ENCODE measurements at places on chromosomes 13 and 19.

DNA sequence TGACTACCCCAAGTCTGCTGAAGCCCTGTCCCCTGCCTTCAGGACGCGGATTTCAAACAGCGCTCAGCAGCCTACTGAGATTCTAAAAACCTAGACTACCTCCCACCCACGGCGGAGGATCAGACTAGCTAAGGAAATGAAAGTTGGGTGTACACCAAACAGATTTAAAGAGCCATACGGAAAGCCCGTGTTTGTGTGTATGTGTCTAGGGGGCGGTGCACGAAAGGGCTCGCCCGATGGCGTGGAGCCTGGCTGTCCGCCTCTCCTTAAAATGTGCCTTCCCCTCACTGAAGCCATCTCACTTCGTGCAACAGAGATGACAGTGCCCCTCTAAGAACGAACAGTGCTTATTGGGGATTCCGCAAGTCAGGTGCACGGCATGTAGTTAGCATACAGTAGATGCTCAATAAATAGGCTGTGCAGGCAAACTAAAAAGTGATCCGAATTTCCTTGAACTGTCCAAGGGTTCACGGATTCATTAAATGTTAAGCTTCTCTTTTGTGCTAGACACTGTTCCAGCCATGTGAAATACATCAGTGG lies 639 bp downstream of the LENG1 start:
- DNase-seq, result no peak

DNA sequence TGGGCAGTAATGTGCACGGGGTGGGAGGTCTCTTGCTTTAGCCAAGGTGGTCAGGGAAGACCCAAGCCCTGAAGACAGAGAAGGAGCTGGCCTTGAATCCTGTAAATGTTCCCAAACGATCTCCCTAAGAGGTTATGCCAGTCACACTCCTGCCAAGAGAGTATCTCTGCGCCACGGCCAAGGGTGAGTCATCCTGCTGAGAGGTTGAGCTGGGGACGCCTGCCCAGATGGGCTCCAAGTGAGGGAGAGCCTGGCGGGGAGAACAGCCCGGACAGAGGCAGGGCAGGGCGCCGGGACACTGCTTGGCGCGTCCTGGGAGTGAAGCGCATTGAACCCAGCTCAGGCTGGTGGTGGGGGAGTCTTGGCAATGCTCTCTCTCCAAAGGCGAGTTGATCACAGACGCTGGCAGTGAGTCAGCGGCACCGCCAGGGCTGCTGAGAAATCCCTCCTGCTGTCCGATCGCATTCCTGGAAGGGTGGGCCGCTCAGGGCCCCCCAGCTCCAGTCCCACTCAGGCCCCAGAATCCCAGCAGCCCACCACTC lies 16.4 kb downstream of the SULT2B1 start:
- DNase-seq, result no peak

GRCh38 chr13:23579896-23580683 lies 9.9 kb downstream of the TNFRSF19 start:
- no peak for DNase-seq

- no peak for DNase-seq
Observed at GRCh38 chr19:14081797-14082674, 3.5 kb downstream of the C19orf67 start.

GRCh38 chr13:33174931-33175330 lies 110.6 kb downstream of the STARD13 start:
- DNase-seq, result no peak

DNA sequence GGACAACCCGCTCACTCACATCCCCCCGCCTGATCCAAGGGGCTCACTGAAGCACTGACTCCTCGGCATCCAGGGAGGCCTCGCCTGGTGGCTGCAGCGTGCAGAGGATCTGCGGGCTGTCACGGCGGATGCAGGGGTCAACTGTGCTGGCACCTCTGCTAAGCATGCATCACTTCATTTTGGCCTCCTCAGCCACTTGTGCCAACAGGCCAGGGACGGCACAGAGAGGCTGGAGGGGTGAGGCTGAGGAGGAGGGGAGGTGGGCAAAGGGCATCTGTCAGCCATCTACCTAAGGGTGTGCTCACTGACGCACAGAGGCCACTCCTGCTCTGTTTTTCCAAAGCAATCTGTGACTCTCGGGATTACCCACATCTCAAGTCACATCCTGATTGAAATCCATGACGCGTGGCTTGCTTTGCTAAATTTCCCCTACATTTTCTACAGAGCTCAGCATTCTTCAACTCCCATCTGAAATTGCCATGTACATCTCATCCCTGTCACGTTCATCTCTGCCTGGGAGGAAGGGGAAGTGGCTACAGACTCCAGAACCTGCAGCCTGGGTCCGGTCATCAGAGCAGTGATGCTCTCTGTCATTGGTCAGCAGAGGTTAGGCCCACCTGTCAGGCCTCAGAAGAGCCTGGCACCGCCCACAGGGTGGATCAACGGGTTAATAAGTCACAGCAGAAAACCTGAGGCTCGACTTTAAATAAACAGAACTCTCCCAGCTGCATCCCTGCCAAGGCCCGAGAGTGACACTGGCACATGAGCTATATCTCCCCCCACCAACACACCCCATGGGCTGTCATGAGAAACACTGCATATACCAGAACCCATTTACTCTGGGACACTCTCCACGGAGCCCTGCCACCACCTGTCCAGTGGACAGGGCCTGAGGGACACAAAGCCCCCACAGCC lies 17.6 kb downstream of the ELL start:
- DNase-seq, result no peak

- DNase-seq, result no peak
Observed at GRCh38 chr13:36553491-36553890, 120.3 kb upstream of the SERTM1 start.

DNA sequence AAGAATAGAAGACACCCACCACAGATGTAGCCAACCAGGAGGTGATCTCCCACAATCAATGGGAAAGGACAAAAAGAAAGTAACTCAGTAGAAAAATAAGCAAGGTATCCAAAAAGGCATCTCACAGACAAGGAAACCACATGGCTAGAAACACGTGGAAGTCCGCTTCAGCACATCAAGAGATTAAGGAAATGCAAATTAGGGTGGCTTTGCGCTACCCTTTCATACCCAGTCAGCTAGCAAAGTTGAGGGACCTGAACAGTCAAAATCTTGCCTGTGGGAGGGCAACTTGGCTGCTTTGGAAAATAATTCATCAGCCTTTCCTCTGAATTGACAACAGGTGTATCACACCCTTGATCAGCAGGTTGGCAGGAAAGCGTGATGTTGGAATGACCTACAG lies 11.6 kb upstream of the UQCR11 start:
- no peak for DNase-seq

GRCh38 chr13:42883771-42884467 lies 102.5 kb downstream of the FAM216B start:
- no peak for DNase-seq

GRCh38 chr13:114097212-114097892 lies 35.1 kb downstream of the RASA3 start:
- DNase-seq, result no peak

GRCh38 chr19:8209462-8210378 lies 550 bp downstream of the CERS4 start:
- DNase-seq, result no peak

GRCh38 chr13:69947582-69947981 lies 160.0 kb upstream of the ATXN8OS start:
- DNase-seq, result no peak

DNA sequence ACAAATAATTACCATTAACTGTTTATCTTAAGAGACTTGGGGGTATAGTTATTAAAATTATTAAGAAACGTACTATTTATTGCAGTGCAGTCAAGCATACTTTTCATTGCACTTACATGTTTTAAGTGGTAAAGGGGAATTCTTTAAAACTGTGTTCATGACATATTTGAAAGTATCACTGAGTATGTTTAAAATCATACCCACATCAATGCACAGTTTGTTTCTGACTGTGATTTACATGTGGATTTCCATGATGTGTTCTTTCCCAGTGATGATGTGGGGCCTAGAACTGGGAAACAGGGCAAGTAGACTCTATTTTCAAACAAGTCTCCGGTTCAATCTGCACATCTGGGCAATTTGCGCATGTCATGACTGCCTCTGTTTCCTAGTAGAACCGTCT lies 340.5 kb upstream of the OBI1 start:
- DNase-seq, result no peak

DNA sequence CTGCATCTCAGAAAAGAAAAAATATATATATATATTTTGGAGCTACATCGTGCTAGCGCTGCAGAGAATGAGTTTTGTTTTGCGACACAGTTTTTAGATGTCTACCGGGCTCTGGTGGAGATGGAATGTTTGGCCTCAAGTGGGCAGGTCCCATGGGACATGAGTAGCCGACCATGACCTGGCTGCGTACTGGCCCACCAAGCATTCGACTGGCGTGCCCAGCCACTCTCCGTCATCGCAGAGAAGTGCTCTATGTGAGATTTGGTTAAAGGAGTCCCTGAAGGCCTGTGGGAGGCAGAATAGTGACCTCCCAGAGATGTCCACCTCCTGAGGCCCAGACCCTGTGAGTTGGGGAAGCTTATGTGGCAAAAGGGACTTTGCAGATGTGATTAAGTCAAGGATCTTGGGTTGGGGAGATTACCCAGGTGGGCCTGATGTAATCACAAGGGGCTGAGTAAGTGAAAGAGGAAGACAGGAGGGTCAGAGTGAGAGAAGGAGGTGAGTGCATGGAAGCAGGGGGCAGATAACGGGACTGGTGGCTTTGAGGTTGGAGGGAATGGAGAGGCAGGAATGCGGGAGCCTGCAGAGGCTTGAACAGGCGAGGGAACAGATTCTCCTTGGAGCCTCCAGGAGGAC lies 821 bp upstream of the LILRB4 start:
- no peak for DNase-seq

GRCh38 chr13:27928353-27928804 lies 8.6 kb downstream of the PDX1 start:
- DNase-seq, result no peak

- no peak for DNase-seq
Observed at GRCh38 chr19:19049406-19049805, 14.4 kb upstream of the SLC25A42 start.

- no peak for DNase-seq
Observed at GRCh38 chr19:18225702-18226468, at the start of gene PDE4C. TSS of gene PDE4C (minus strand) at chr19:18226438. CDS start at chr19:18226415, 23 bp downstream.

GRCh38 chr13:76350399-76350798 lies 535.8 kb downstream of the KCTD12 start:
- no peak for DNase-seq

- no peak for DNase-seq
Observed at GRCh38 chr19:1312767-1313694, 27.4 kb downstream of the EFNA2 start.

GRCh38 chr13:73324842-73325722 lies 266.3 kb downstream of the KLF5 start:
- DNase-seq, result no peak

- DNase-seq, result no peak
Observed at GRCh38 chr19:6010107-6010506, 32.2 kb upstream of the RANBP3 start.

GRCh38 chr13:113997845-113998751 lies 24.2 kb upstream of the C13orf46 start:
- DNase-seq, result no peak

DNA sequence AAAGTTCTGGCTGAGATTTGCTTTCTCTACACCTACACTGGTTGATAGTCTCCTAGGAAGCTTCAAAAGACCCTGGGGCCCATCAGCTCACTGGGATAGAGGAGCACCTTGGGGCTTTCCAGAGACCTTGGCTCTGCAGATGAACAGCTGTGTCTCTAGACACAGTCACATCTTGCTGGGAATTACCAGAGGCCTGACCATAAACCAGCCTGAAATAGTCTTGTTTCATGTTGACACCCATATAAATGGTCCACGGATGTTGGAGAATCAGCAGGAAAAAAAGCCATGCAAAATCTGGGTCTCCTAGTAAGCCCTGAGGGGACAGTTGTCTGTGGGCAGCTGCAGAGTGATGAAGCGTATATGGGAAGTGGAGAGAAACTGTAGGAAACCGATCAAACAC lies 207.6 kb downstream of the DNAJC15 start:
- no peak for DNase-seq

DNA sequence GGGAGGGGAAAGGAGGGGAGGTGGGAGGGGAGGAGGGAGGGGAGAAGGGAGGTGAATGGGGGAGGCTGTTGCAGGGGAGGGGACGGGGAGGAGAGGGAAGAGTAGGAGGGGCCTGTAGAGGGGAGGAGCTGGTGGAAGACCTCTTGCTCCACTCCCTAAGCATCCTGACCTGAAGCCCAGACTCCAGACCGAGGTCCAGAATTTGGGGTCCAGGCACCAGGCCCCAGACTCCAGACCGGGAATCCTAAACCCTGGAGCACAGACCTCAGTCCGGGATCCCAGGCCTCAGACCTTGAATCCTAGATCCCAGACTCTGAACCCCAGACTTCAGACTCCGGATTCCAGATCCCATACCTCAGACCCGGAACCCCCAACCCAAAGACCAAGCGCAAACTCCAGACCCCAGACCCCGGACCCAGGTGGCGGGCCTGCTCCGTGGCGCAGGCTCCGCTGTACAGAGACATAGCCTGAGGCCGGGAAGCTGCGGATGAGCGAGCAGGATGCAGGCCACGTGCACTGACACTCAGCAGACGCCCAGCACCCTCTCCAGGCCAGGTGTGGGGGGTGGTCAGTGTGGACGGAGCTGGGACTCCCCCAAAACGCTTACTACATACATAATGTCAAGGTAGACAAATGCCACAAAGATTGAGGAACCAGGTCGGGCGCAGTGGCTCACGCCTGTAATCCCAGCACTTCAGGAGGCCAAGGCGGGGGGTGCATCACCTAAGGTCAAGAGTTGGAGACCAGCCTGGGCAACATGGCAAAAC lies 710 bp upstream of the BTBD2 start:
- no peak for DNase-seq

- no peak for DNase-seq
Observed at GRCh38 chr13:34243403-34243802, 425.5 kb downstream of the RFC3 start.

- peak; percentile 45 for DNase-seq
Observed at GRCh38 chr13:24512197-24512907, at the start of gene PARP4. TSS of gene PARP4 (minus strand) at chr13:24512778. CDS start at chr13:24503776, 9,002 bp downstream.

DNA sequence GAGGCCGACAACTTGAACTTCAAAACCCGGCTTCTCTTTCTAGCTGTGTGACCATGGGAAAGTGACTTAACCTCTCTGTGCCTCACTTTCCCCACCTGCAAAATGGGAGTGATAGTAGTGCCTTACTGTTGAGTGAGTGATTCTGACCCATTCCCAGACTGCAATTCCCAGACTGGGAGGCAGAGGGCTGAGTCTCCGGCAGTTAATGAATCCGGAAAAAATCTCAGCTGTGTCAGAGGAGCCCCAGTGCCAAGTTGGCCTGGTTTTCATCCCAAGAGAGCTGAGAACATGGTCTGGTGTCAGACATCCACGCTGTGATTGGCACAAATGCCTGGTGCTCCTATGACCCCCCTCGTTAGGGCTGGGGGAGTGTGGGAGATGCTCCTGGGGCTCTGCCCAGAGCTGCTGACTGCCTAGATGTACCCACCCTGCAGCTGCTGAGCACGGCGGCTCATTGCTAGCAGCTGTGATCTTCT lies 50.0 kb downstream of the PIN1 start:
- no peak for DNase-seq

DNA sequence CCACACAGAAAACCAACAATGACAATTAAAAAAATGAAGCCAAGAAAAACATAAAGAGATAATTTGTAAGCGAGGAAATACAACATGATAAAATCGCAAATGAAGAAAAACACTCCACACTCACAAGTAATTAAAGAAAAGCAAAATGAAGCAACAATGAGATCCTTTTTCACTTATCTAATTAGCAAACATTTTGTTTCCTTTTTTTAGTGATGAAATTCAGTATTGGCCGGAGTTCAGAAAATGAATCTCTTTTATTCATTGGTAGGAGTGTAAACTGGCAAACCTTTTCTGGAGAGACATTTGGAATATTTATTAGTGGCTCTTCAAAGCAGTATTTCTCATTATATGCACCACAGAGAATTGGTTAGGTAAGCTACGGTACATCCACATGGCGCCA lies 70.6 kb upstream of the POMP start:
- no peak for DNase-seq

All from esophagus squamous epithelium (tissue), 5 donors.